H4 (cell line): ENCODE measurements at places on chromosomes 16 and 17. TPM values are rescaled to one million over a fixed set of nuclear protein-coding genes. Genes with fewer than 3 reads are reported as not detected.

GRCh38 chr17:47850692-47851573, at the start of gene SP6:
Gene SP6 (minus strand): TSS chr17:47851163. CDS start chr17:47848429, 2,734 bp downstream.
- DNase-seq = peak; percentile 71

- no peak for DNase-seq
Measured at GRCh38 chr16:3938471-3938842, 57.9 kb upstream of the CREBBP start.

GRCh38 chr16:31215287-31216162, 1.4 kb downstream of the PYDC1 start:
- DNase-seq = no peak

DNA sequence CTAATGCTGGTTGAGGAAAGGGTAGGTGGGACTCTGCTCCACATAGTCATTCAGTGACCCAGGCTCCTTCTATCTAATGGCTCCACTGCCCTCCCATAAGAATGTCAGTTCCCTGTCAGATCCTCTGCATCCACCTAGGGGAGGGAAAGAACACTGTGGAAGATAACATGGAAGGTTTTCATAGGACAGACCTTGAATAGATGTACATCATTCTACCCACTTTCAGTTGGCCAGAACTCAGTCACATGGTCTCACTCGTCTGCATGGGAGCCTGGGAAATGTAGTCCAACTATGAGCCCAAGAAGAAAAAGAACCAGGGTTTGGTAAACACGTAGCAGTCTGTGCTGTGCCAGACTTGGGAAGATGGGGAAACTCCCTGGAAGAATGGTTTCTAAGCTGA, 27.1 kb upstream of the SCNN1B start:
- DNase-seq = peak; percentile 30

- DNase-seq = no peak
Measured at GRCh38 chr17:50329716-50330115, 16.2 kb upstream of the XYLT2 start.

PRSS21 gene
- total RNA-seq = not detected in 2 replicates

KLHL10 gene
- not detected in 2 replicates for total RNA-seq

CSH2 gene
- not detected in 2 replicates for total RNA-seq

IL4R gene
- total RNA-seq = 8.5 and 9.0 TPM in 2 replicates
